ENCODE measurements at places on chromosomes 13 and 19.

- peak; percentile 30 for DNase-seq
Measured at GRCh38 chr19:52734331-52734892, 432 bp downstream of the ZNF611 start.

DNA sequence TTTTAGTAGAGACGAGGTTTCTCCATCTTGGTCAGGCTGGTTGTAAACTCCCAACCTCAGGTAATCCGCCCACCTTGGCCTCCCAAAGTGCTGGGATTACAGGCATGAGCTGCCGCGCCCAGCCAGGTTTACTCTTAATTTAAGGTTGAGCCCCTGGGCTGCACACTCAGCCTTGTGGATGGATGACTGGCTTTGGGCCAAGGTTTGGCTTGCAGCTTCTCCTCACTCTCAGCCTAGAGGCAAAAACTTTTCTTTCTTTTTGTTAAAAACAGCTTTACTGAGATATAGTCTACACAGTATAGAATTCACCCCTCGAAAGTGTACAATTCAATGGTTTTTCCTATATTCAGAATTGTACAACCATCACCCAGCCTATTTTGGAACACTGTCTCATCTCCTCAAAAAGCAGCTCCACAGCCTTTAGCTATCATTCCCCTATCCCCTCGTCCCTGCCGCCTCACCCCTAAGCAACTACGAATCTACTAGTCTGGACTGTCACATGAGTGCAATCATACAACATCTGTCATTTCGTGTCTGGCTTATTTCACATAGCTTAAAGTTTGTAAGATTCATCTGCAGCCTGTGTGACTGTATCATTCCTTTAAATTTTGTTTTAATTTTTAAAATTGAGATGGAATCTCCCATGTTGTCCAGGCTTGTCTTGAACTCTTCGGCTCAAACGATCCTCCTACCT lies 14.5 kb upstream of the TSPAN16 start:
- DNase-seq, result no peak

GRCh38 chr19:33280351-33280921 lies 21.9 kb downstream of the CEBPA start:
- DNase-seq, result no peak

GRCh38 chr13:62040806-62041205 lies 625.2 kb upstream of the PCDH20 start:
- no peak for DNase-seq

GRCh38 chr19:2083174-2083854 lies 12.8 kb downstream of the MOB3A start:
- peak; percentile 60 for DNase-seq

DNA sequence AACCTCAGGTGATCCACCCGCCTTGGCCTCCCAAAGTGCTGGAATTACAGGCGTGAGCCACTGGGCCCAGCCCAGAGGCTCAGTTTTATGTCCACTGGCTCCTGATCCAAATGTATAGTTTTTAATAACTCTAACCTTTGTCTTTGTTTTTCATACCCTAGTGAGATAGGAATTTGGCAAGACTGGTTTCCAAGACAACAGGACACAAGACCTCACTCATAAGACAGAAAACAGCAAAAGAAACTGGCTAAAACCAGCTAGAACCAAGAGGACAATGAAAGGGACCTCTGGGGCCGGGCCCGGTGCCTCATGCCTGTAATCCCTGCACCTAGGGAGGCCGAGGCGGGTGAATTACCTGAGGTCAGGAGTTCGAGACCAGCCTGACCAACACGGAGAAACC lies 27.6 kb downstream of the CPT1C start:
- no peak for DNase-seq
